ENCODE measurements at places on chromosomes 1 and 21.

DNA sequence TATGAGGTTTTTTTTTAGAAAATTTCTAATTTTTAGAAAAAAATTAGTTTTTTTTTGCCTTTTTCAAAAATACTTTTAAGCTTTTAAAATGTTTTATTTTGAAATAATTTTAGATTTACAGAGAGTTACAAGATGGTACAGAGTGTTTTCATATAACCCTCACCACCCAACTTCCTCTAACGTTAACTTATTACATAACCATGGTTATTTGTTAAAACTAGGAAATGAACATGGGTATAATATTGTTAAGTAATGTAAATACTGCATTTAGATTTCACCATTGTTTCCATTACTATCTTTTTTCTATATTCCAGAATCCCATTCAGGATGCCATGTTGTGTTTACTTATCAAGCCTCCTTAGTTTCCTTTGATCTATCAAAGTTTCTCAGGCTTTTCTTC, 45.2 kb upstream of the ST6GALNAC3 start:
- no peak for DNase-seq

DNA sequence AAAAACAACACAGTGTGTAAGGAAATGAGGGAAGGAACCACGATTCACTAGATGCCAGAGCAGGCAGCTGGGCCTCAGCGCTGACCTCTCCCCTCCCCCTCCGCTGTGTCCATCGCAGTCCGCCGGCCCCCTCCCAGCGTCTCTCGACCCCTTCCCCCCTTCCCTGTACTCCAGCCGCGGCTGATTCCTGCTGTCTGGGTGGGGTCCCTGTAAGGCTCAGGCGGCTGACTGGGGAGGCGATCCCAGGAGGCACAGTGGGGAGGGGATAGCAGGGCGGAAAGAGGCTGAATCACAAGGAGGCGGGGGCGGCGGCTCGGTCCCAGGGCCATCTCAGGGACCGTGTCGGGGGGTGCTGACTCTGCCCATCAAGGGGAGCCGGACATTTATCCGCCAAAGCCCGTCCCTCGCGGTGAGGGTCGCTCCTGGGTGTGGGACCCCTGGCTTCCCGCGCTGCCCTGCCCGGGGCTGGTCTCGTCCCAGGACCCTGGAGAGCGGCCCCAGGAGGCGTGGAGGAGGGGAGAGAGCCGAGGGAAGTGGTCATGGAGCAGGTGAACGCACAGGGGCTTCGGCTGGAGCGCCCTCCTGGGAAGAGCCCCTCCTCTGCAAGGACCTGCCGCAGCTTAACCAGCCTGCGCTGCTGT, 241.9 kb downstream of the PTPRU start:
- no peak for DNase-seq

GRCh38 chr1:40257313-40257687, 736 bp upstream of the ZMPSTE24 start:
- peak; percentile 60 for DNase-seq

GRCh38 chr21:44910229-44911067, 10.3 kb downstream of the ITGB2 start:
- DNase-seq: no peak

GRCh38 chr1:173410794-173411236, 66.3 kb upstream of the PRDX6 start:
- DNase-seq: no peak

DNA sequence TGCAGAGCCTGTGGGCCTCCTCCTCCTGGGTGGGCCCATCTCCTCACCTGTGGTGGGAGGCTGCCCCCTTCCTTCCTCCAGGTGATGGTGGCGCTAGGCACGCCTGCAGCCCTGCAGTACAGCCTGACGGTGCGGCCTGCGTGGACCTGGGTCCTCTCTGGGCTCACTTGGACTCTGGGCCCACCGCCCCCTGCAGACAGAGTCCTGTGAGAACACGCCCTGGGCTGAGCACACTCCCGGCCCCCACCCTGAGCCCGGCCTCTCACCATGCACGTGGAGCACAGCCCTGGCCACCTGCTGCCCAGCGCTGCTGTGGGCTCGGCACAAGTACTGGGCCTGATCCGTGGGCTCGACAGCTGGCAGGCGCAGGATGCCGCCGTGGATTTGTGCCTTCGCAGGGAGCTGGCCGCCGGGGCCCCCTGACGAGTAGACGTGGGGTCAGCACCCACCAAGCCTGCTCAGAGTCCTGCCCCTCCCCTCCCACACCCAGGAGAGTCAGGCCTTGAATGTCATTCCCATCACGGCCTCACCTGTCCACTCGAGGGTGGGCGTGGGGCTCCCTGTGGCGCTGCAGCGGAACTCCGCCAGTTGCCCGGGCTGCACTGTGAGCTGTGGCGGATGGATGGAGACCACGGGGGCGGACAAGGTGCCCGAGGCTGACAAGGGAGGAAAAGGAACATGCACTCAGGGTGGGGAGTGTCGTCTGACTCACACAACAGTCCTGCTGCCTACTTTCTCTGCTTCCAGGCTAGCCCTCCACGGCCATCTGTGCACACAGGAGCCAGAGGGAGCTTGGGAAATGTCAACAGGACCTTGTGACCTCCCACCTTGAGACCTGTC, 43.4 kb downstream of the LDLRAD2 start:
- DNase-seq: no peak

DNA sequence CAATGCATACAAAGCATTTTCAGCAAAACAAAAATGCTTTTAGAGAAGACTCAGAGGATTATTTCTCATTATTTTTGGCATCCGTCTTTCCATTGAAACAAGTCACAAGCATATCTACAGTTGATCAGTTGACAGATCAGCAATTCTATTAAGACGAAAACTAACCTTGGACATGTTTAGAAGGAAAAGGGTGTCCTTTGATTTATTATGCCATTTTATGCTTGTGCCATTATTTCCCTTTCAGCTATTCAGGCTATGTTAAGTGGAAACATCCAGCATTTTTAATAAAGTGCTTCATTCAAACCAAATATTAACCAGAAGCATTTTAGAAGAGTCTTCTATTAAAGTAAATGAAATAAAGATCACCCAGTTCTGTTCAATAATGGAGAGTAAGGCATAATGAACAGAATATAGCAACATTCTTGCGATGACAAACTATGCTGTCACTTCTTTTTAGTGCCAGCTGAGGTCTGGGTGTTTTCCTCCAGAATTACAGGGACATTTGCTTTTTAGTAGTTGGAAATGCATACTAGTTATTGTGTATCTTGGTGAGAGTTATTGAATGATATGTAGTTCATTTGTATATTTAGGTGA, 481.4 kb downstream of the PLA2G4A start:
- DNase-seq: no peak

DNA sequence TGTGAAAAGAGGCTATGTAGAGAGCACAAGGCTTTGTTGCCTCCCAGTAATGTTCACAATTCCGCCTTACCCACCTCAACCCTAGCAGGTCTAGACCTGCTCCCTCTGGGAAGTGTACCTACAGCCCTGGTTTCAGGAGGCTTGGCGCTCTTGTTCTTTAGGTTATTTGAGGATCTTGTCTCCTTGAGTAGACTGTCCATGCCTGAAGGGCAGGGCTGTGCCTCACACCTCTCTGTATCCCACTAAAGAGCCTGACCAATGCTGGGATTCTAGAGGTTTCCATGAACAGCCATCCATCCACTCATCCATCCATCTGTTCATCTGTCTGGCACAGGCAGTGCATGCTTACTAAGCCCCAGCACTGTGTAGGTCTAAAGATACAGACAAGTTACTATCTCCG, 1.0 kb downstream of the RAB7B start:
- DNase-seq: no peak

DNA sequence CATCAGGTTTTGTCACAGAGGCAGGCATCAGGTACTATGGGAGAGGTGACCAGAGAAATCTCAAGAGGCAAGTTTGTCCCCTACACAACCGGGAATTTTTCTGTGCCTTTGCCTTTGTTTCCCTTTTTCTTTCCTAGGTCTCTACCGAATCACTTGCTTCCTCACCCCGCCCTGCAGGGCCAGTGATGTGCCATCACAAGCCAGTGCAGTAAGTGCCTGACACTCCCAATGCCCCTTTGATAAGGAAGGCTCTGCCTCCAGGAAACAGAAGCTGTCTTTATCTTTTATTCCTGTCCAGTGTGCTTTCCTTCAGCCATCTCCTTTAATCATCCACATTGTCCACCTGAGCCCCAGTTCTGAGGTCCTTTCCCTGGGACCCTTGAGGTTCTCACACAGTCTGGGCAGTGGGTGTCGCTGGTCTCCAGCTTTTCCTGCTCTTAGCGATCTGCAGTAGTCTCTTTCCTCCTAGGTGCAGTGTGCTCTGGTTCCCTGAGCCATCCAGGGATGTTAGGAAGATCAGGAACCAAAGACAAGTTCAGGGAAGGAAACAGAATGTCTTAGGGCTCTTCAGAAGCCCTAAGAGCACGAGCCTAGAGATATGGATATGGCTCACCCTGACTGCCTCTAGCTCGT, 36.6 kb downstream of the GJA5 start:
- peak; percentile 5 for DNase-seq

DNA sequence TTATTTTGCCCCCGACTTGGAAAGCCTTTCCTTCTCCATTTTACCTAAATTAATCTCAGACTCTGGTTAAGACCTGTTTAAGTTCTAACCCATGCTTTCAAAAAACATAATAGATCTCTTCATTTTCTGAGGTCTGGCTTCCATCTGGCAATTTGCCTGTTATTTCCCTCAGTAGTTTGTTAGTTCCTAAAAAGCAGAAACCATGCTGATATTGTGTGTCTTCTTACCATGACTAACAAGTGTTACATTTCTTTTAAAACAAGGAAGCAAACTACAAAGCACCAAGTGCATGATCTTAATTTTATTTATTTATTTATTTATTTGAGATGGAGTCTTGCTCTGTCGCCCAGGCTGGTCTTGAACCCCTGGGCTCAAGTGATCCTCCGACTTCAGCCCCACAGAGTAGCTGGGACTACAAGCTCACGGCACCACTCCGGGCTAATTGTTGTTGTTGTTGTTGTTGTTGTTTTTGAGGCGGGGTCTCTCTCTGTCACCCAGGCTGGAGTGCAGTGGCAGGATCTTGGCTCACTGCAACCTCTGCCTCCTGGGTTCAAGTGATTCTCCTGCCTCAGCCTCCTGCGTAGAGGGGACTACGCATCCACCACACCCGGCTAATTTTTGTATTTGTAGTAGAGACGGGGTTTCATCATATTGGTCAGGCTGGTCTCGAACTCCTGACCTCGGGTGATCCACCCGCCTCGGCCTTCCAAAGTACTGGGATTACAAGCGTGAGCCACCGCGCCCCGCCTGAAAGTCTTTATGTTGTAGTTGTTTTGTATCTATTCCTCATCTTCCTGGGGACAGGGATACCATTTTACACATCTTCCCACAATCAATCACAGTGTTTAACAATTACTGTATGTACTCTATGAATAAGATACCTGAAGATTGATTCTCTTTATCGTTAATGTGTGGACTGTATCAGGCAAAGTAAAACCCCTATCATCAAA, 1.3 kb upstream of the PATJ start:
- no peak for DNase-seq

GRCh38 chr1:100414693-100415497, 62.6 kb downstream of the CDC14A start:
- DNase-seq: no peak

DNA sequence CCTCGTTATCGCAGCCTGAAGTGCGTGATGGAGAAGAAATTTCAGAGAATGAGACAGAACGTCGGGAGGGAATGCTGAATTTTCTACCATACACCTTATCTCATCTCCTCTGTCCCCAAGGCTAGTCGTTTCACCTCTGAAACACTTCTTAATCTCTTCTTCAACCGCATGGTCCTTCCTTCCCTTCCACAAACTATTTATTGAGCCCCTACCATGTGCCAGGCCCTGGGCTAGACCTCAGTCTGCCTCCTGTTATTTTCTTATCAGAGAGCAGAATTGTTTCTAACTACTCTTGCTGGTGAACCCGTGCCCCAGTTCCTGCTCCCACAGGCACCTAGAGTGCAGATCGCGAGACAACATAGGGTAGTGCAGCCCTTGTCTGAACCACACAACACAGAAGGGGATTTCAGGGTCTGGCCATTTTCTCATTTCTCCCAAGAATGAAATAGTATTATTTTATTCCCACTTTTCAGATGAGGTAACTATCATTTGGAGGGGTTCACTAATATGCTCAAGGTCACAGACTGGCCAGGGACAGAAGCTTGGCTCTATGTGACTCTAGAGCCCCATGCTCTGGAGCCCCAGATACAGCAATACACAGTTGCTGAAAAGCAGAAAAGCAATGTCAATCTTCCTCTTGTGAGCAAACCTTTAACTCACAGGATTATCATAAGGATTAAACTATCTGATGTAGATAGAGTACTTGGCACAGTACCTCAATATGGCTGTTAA, 598 bp upstream of the ADIPOR1 start:
- DNase-seq: peak; percentile 8

DNA sequence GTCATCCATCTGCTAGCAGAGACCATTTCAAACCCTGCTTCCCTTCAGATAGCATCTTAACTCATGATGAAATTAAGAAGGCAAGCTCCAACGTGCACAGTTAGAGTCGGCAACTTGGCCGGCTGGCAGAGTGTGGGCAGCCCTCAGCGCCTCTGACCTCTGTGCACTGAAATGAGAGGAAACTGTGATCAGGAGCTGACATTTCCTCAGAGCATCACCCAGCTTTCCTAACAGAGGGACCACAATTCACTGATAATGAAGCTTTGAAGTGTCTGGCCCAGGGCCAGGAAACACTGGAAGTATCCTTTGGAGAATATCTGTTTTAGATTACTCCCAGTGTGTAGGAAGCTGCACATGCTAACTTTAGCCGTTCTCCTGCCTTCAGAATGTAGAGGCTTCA, 145.0 kb upstream of the ZC3H11B start:
- no peak for DNase-seq

DNA sequence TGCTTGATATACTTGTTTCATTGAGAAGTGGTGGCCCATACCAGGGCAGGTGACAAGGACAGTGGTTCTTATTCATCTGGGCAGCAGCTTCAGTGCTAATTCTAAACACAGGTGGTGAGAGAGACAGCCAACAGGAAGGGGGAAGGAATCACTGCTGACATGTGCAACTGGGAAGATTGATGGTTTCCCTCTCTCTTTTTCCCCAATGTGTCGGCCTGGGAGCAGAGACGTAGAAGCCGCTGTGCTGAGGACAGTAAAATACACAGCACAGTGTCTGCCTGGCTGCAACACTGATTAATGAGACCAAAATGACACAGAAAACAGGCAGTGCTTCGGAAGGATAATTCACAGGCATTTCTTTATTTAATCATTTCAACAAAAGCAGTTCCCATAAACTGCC, 48.8 kb downstream of the WARS2 start:
- DNase-seq: no peak

- DNase-seq: no peak
Measured at GRCh38 chr1:227343206-227343605, 24.9 kb upstream of the CDC42BPA start.
